ENCODE measurements at places on chromosomes 11 and 22.

GRCh38 chr22:19169002-19169946 is 9.3 kb downstream of the SLC25A1 start:
- no peak for DNase-seq

DNA sequence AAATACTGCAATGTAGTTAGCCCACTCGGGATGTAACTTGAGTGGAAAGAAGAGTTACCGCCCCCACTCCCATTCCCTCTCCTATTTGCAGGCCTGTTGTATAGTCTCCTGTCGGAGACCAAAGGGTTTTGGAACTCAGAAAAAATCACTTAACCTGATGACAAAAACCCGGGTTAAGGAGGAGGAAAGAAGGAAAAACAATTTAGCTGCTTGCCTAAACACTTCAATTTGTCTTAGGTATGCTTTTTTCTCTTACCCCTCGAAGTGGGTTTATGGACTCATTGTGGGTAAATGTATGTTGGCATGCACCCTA is 2.2 kb downstream of the YAP1 start:
- no peak for DNase-seq

DNA sequence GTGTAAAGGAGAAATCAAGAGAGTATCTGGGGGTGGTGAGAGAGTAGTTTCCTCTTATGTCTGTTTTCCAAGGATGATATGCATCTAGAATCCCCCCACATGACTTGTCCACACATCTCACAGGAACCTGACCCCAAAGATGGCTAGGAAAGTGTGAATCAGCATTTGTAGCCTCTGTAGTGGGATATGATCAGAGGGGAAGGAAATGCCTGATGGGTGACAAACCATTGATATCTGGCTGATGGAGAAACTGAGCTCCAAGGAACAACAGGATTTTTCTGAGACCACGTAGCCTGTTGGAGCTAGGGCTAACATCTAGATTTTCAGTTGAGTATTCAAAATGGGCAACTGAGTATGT is 369.4 kb downstream of the DDX10 start:
- no peak for DNase-seq

- DNase-seq = no peak
These were observed 17.7 kb downstream of the CTNND1 start for GRCh38 chr11:57779276-57779675.

- peak; percentile 72 for DNase-seq
These were observed 33.1 kb downstream of the DDX10 start for GRCh38 chr11:108697872-108698473.

DNA sequence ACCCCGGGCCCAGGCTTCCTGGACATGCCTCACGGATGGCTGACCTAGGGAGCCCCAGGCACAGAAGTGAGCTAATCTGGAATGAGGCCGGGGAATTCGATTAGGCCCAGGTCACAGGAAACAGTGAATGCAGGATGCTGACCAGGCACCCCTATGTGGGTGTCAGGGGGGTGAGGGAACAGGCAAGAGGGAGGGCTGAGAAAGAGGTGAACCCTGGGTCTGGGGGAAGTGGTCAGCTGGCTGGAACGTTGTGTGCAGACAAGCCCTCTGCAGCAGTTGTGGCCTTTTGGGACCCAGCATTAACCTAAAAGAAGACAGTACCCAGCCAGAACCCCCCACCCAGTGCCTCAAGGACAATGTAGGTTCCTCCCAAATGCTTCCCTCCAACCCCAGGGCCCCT is 8.1 kb downstream of the SERHL2 start:
- no peak for DNase-seq

DNA sequence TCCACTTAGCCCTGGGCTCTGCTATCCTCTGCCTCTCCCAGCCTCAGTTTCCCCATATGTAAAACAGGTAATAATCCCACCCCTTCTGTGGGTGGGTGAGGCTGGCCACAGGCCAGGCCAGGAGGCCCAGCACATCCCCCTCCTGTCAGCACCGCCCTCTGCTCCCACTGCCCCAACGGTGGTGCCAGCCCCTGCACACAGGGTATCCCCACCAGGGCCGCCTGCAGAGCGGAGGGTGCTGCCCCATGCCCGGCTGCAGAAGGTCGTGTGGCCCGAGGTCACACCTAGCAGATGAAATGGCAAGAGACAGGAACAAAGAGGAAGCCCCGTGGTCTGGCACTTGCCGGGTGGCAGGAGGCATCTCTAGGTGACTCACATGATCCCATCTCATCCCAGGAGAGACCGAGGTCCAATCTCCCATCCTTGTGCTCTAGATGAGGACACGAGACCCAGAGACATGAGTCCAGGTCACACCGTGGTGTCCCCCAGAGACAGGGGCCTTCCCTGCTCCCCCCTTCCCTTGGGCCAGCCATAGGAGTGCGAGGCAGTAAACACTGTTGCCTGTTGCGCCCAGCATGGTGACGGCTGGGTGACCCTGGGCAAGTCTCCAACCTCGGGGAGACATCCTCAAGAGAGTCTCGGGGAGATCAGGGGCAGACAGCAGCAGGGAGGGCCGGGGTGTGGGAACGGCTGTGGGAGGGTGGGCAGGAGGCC is 27.2 kb upstream of the PPARA start:
- no peak for DNase-seq

DNA sequence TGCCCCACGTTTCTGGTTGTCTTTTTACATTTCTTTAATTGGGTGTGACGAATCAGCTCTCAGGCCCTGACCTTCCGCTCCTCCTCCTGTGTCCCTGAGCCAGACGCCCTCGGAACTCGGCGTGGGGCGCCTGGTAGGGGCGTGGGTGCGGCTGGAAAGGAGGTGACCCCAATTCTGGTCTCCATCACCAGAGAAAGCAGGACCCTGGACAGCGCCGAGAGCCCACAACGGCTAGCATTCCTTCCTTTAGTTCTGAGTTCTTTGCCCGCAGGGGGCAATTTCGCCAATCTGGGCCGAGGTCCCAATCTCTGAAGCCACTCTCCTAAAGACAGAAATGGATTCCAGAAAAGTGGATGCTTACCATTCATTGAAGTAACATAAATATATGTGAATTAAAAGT is 11.7 kb upstream of the RBMXL2 start:
- no peak for DNase-seq

DNA sequence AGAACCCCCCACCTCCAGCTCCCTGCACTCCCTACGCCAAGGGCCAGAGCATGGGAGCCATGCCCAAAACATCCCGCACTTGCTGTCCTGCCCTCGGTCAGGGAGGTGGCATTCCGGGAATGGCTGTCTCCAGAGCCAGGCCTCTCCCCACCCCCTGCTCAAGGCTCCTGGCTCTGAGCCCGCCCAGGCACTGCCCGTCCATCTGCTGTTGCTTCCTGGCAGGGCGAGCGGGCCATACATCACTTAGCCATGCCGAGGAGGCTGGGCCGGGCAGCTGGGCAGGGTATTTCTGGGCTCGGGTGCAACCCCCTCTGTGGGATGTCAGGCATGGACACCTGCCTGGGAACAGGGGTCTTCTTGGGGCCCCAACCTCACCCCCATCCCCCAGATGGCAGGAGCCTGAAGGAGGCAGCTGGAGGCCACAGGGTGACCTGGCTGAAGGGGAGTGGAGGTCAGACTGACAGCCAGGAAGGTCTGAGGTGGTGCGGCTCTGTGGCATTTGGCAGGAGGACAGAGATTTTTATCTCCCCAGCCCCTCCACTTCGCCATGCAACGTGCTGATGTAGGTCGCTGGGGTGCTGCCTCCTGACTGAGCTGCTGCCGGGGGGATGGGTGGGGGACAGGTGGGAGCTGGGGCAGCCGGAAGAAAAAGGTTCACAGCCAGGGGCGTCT is 8.7 kb upstream of the CABP7 start:
- no peak for DNase-seq

- DNase-seq = no peak
These were observed 1276.1 kb downstream of the LRRC4C start for GRCh38 chr11:40183073-40184064.

- peak; percentile 23 for DNase-seq
These were observed 57.0 kb downstream of the RBFOX2 start for GRCh38 chr22:35971456-35972119.

GRCh38 chr11:30016588-30017363 is at the start of gene KCNA4:
KCNA4 (minus strand) TSS chr11:30017030; CDS start chr11:30012678, 4,352 bp downstream.
- DNase-seq = no peak

DNA sequence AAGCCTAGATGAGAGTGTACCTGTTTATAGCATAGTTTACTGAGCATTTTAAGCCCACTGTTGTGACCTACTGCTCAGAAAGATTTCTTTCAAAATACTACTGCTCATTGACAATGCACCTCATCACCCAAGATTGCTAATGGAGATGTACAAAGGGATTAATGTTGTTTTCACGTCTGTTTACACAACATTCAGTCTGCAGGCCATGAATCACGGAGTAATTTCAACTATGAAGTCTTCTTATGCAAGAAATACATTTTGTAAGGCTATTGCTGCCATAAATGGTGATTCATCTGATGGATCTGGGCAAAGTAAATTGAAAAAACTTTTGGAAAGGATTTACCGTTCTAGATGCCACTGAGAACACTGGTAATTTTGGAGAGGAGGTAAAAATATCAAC is 112.9 kb downstream of the KIF18A start:
- DNase-seq = no peak

DNA sequence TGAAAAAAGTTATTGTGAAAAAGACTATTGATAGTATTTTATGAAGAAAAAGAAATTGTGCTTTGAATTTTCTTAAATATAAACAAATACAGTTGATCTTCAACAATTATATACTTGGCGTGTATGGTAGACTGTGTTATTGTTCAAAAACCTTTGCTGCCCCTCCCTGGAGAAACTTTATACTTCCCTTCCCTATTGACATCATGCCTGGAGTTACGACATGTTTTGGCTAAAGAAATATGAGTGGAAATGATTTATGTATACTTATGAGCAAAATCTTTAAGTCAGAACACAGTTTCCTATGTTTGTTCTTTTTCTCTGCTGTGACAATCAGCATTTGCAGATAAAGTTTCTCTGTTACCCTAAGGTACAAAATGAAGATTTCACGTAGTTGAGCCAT is 243.8 kb downstream of the TMEM135 start:
- DNase-seq = no peak

DNA sequence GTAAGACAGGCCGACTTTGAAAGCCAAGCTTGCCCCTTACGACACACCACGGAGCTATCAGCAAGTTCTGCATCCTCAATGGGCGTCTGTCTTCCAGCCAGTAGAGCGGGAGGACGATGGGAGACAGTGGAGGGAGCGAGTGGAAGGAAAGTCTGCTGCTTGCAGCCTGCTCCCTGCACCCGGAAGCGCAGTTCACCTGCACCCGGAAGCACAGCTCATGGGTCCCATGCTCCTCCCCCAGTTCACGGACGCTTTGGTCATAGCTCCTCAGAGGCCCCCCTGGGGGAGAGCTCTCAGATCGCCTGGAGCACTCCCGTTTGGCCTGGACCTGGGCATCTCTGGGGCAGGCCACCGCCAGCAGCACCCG is 51.3 kb downstream of the FBLN1 start:
- DNase-seq = peak; percentile 12

DNA sequence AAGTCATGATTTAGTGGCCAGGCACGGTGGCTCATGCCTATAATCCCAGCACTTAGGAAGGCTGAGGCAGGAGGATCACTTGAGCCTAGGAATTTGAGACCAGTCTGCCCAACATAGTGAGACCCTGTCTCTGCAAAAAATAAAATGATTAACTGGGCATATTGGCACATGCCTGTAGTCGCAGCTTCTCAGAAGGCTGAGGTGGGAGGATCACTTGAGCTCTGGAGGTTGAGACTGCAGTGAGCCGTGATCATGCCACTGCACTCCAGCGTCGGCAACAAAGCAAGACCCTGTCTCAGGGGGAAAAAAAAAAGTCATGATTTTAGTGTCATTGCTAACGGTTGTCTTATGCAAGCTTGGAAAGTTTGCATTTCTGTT is 11.9 kb downstream of the UBE2L3 start:
- no peak for DNase-seq

DNA sequence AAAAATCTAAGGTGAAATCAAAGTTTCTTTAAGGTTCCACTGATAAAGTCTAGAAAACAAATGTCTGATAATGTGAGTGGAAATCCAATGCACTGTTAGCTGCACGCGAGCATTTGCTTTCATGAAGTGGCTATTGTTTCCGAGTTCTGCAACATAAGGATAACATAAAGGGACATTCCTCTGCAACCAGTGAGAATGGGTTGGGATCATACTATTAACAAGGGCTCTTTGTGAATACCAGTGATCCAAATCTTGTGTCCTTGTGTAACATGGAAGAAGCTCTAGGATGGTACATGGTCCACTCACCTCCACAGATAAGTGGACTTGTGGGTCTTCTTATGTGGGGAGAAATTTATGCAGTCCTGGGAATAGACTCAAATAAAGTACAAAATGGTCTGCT is 24.6 kb downstream of the APIP start:
- no peak for DNase-seq

DNA sequence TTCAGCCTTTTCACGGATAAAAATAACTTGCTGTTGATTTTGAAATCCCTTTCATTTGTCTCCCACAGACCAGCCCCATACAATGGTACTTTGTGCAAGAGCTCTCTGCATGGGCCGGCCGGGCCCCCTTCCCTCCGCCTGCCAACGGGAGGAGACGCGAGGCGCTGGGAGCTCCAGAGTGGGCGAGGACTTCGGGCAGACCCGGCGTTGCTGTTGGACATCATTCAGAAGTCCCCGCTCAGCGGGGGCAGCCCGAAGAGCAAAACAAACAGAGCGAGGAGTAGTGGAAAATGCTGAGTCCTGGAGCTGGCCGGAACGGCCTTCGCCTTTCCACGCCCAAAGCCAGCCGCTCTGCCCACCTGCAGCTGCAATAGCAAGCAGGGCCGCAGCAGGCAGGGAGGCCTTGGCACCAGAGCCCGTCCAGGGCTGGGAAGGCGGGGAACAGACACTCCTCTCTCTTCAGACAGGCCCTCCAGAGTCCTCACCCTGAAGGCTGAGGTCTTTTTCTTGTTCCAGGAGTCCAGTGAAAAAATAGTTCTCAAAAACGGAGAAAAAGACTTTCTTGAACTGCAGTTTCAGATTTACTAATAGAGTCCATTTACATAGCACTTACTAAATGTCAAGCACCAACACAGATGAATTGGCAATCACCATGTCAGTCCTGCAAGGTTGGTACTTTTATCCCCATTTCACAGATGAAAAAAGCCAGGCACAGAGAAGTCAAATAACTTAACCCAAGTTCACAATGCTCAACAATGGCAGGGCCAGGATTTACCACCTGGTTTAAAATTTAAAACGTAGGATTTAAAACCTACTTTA is 135.5 kb downstream of the ETS1 start:
- DNase-seq = no peak

DNA sequence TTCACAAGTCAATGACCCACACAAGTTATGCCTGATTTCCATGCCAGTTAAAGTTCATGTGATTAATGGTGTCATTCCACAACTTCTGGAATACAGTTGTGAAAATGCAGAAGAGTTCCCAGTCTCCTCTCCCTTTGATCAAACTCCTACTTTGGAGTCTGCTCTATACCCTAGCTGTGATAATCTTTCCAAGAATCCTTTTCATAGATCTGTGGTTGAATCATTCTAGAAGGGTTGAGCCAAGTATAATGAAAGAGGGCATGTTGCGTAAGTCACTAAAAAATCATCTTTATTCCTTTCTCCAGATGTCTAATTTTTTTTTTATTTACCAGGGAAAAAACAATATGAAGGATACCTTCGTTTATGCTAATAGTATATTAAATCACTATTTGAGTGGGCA is 89.7 kb upstream of the CARD18 start:
- DNase-seq = no peak

GRCh38 chr11:128522943-128523518 is 64.3 kb downstream of the ETS1 start:
- DNase-seq = no peak

Data from OCI-LY7 (cell line).